ENCODE measurements at places on chromosomes 3 and 15.
A peak's percentile ranks its signal among the peaks of the same experiment; 100 is the strongest.

GRCh38 chr3:117660941-117661817 lies 951.6 kb downstream of the TUSC7 start:
- no peak for DNase-seq

DNA sequence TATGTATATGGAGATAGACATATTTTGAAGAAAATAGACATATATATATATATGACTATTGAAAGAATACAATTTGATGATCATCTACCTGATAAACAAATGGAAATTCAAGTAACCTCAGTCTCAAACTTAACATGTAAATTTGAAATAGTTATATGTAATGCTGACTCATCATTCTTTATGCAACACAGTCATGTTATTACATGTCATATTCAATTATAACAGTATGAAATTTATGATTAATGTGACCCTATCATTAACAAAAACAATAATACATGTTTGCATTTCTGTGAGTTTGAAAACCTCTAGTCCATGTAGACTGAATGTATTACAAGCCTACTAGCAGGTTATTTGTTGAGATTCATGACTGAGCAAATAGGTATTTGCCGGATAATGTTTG lies 204.1 kb downstream of the CADM2 start:
- no peak for DNase-seq

- DNase-seq = no peak
Measured at GRCh38 chr3:18650731-18651130, 225.6 kb upstream of the SATB1 start.

GRCh38 chr3:64450396-64450956 lies 225.2 kb upstream of the PRICKLE2 start:
- no peak for DNase-seq

GRCh38 chr15:73630921-73631362 lies 2.2 kb downstream of the NPTN start:
- DNase-seq = no peak

DNA sequence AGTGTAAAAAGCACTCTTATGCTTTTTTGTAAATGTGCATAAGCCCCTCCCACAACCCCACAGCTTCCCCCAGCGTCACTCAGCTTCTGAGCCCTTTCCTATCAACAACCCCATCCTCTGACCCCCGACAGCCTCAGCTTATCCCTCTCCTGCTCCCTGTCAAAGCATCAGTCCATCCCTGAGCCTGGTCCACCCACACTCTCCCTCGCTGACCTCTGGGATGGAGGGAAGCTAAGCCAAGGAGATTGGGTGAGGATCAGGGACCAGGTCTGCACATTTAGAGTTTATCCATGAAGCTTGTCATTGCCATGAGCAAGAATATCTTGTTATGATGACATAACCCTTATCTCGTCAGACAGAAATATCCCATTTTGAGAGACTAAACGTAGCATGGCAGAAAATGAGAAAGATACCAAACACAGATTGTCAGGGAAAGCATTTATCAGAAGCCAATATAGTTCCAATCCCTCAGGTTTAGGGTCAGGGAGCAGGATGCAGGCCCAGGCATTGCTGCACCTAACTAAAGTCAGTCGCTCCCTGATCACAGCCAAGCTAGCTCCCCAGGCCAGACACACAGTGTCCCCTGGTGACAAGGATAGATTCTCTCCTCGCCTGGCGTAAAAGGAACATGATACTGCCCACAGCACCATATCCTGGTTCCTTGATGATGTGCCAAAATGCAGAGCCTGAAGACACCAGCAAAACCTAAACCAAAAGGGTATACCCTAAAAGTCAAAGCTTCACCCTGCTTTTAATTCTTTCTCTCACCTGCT lies 66.9 kb downstream of the DCLK3 start:
- DNase-seq = no peak

GRCh38 chr15:99474909-99475753 lies 90.7 kb upstream of the MEF2A start:
- no peak for DNase-seq

DNA sequence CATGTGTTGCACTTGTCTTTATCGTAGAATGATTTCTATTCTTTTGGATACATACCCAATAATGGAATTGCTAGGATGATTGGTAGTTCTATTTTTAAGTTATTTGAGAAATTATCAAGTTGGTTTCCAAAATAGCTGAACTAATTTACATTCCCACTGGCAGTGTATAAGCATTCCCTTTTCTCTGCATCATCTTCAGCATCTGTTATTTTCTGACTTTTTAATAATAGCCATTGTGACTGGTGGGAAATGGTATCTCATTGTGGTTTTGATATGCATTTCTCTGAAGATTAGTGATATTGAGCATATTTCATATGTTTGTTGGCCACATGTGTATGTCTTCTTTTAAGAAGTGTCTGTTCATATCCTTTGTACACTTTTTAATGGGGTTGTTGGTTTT lies 81.7 kb upstream of the NUDT16 start:
- DNase-seq = no peak

DNA sequence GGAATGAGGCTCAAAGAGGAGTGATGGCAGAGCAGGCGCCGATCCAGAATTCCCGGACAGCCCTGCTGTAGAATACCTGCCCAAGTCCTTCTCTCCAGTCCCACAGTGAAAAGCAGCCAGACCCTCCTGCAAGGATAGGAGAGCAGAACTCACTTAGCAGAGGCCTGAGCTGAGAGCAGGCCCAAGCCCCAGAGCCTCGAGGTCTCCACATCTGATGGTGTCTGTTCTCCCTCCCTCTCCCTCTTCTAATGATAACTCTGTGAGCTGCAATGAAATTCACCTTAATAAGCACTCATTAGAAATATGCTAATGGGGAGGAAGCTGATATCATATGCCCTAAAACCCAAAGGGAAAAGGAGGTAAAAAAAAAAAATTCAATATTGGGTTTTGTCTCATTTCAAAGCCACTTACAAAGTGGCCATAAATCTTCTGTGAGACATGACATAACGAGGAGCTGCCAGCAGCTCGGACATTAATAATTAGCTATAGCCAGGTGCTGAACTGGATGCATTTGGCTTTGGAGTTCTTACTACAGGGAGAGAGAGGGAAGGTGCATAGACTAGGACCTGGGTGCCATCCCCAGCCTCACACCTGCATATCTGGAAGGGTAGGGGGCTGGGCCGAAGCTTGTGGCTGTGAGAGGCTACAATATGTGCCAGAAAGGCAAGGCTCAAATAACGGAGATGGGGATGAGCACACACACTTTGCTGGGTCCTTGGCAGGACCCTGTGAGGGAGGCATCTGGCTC lies 108.4 kb downstream of the MEGF11 start:
- DNase-seq = no peak

DNA sequence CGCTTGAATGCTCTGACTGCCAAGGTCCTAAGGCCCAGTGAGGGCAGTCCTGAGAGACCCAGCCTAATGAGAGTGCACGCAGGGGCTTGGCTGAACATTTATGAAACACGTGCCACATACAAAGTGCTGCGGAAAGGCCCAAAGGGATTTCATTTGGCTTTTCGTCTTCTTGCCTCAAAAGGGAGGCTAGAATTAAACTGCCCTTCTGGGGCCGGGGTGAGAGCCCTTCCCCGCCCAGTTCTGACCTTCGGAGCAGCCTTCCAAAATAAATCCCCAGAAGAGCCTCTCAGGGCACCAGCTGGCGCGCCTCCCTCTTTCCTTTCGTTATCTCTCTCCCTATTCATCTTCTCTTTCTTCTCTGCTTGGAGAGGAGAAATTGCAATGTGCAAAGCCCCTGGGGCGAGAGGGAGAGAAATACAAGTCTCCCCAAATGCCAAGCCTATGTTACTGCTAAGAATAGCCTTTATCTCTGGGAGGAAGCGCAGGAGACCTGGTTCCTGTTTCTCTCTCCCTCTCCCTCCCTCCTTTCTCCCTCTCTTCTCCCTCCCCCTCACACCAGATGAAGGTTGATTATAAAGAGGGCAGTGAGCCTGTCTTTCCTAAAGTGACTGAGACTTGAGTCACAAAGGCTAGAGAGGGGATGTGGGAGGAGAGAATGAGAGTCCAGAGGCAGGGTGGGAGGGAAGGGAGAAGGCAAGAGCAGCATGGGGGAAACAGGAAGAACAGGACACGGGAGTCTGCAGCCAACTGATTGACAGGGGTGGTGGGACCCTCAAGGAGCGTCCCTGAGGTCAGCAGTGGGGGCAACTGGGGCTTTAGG lies 36.7 kb upstream of the NDUFB4 start:
- DNase-seq = no peak

DNA sequence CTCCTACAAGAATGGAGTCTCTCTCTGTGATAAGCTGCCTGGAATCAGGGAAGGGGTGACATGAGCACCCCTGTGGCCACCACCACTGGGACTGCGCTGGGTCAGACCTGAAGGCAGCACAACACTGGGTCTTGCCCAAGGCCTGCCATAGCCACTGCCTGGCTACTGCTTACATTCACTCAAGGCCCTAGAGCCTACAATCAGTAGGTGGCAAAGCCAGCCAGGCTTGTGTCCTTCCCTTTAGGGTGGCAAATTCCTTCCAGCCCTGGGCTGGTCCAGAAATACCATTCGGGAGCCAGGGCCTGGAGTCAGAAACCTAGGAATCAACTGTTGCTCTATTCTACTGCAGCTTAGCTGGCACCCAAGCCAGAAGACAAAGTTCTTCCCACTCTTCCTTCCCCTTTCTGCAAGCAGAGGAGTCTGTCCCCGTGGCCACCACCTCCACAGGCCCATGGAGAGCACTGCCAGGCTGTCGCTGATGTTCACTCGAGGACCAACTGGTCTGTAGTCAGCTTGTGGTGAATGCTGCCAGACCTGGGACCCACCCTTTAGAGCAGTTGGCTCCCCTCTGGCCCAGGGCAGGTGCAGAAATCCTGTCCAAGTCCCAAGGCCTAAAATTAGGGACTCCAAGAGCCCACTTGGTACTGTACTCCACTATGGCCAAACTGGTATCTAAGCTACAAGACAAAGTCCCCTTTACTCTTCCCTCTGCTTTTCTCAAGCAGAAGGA lies 307.4 kb downstream of the THSD4 start:
- no peak for DNase-seq

DNA sequence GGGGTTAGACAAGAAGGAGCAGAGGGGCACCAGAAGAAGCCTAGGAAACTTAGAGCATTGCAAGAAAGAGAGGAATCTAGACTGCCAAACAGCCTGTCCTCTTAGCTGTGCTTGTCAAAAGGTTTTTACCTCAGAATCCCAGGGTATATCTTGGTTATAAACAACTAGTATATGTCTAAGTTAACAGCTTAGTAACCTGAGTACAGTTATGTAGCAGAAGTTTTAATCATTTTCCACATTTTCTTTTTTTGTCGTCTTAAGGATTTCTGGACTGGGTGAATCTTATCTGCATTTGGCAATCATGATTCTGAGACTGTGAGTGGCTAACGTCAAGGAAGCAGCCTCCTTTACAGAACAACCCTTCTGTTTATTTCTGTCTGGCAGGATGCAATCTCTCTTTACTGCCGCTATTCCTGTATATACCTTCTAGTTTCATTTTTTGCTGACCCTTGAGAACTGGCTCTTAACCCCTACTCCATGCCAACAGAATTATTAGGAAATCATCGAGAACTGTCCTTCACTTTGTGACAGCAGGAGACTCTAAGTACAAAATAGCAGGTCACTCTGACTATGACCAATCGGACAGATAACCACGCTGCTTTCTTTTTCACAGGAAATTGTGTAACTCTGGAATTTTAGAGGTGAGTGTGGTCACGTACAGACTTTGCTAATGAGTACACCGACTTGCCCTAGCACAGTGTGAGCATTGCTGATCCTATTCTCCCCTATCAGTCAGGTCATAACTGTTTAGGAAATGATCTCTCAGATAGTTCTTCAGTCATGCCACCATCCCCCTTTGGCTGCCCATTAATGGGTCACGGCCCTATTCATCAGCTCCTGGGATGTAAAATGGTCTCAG lies 3.3 kb upstream of the CP start:
- DNase-seq = peak; percentile 63

DNA sequence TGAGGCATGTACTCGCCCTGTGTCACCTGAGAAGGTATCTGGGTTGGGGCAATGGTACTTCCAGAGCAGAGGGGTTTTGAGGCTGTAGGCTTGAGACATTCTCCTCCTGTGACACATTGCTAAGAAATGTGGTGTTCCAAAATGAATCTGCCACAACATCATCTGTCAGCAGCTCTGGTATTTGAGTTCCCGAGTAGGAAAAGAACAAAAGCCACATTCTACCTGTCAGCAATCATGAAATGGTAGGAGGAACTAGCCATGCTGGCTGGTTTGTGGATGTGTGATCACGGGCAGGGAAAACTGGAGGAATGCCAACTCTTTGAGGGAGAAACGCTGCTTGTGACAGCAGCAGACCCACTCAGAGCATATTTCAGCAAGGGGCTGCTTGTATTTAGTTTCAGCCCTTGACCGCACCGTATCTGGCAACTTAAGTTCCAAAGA lies 579.4 kb upstream of the TBL1XR1 start:
- DNase-seq = no peak

DNA sequence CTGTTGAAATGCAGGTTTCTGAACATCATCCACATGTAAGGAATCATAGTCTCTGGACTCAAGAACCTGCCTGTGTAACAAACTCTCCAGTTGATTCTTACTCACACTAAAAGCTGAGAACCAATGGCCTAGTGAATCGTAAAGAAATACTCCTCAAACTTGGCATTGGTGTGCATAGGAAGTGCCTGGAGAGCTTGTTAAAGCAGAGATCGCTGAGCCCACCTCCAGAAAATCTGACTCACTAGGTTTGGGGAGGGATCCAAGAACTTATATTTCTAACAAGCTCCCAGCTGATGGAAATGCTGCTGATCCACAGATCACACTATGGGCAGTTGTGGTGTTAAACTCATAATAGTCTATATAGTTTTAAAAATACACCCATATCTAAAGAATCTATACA lies 55.8 kb upstream of the LMCD1 start:
- no peak for DNase-seq

DNA sequence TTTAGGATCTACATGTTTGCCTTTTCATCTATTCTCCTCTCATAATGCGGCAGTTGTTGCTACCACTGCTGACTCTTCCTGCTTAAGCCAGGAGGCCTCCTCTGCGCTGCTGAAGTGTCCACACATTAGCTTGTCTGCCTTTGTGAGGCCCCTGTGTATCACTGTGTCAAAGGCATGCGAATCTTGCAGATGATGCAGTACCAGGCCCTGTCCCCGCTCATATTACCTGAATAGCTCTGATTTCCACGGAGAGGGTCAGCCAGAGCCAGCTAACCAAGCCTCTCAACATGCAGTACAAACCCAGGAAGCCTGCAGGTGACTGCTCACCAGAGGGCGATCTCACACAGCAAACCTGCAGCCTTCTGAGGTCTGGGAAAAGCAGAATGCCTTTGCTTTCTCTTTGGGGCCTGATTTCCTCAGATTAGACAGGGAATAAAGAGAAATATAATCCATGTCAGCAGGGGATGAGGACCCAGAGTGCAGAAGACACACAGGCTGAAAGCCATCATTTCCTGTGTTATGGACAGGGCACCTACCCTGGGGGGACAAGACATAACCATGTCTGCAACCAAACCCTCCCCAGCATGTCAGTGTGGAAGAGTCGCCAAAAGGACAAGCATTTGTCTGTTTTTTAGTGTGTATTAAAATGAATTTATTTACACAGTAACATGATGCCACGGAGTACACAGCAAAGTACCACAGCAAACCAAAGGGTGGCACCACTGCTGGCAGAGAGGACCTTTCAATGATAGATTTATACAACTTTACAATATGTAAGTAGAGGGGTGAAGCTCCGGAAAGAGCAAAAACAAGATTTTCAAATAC lies 36.8 kb upstream of the TSPAN3 start:
- DNase-seq = peak; percentile 59

GRCh38 chr3:42229942-42230688 lies 35.9 kb downstream of the CCK start:
- DNase-seq = no peak
